ENCODE measurements at places on chromosomes 7 and 10.
A peak's percentile ranks its signal among the peaks of the same experiment; 100 is the strongest.

DNA sequence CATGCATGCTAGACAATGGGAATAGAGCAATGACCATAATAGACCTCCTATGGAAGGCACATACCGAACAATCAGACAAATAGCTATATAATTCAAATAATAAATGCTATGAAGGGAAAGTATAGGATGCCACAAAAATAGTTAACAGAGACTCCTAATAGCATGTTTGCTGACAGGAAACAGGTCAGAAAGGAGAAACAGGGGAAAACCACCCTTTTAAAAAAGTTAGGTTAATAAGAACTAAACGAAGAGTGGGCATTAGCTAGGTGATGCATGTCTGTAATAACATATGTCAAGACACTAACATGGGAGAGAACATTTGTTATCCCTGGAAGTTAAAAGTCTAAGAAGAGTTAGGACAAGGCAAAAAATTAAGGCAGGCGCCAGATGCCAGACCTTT, 58.9 kb downstream of the ABI1 start:
- DNase-seq, result no peak

DNA sequence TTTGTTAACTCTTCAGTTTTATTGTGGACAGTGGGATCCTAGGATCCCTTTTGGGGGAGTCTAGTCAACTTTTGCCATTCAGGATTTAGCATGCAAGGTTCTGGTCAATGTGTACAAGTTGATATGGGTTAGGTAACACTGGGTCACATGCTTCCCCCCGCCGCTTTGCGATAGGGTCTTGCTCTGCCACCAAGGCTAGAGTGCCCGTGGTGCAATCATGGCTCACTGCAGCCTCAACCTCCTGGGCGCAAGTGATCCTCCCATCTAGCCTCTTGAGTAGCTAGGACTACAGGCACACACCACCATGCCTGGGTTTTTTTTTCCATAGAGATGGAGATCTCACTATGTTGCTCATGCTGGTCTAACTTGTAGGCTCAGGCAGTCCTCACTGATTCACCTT, 3.2 kb upstream of the CSGALNACT2 start:
- no peak for DNase-seq

GRCh38 chr10:26025523-26025922, 91.5 kb downstream of the MYO3A start:
- DNase-seq, result no peak

DNA sequence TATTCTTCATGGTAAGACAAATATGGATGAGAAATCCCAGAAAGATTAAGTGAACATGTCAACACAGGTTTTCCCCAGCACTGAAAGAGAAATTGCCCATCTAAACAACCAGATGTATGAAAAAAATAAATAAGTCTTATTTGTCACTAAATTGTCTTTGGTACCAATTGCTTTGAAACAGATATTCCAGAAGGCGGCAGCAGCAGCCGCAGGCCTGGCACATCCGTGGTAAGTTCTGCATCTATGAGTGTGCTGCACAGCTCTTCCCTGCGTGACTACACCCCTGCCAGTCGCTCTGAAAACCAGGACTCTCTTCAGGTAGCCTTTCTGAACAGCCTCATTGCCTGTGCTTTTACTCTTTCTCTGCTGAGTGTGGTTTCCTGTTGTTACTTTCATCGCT, 49.7 kb upstream of the GATAD1 start:
- DNase-seq, result no peak

GRCh38 chr7:1664711-1665548, 5.1 kb upstream of the ELFN1 start:
- DNase-seq, result peak; percentile 70

GRCh38 chr7:16817536-16817935, 12.7 kb upstream of the AGR2 start:
- DNase-seq, result peak; percentile 48

- no peak for DNase-seq
These were observed 218.3 kb downstream of the FAM107B start for GRCh38 chr10:14556285-14556956.

- DNase-seq, result no peak
These were observed 8.0 kb downstream of the COL17A1 start for GRCh38 chr10:104077663-104078151.

- DNase-seq, result no peak
These were observed 28.0 kb downstream of the VPS41 start for GRCh38 chr7:38881015-38881414.

DNA sequence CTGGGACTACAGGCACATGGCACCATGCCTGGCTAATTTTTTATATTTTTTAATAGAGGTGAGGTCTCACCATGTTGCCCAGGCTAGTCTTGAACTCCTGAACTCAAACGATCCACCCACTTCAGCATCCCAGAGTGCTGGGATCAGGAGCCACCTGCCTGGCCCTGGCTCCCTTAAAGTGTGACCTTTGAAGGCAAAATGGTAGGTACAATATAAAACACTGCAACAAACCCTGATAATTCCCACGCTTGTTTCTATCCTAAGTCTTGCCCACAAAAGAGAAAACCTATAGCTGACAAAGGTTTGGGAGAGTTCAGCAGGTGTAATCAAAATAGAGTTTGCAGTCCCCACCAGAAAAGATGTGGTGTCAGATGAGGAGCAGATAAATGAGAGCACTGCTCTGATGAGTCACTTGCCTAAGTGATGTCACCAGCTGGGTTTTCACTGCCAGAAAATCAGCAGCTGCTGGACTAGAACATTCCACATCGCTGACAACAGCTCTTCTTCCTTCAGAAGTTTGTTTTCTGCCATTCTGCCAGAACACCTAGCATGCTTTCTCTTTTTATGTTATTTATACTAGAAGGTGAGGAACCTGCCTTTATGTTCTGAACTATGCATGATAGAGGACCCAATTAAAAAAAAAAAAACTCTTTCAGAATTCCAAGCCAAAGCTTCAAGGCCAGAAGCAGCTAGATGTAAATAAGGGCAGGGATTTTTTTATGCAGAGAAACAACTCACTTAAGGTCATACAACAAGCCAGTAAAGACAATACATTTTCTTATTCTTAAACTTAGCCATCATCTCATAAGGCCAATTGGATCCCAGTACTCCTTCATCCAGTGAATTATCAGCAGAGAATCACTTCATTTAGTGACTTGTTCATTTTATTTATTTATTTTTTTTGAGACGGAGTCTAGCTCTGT, 18.0 kb downstream of the PURB start:
- peak; percentile 96 for DNase-seq

GRCh38 chr10:110426294-110427181, 71.2 kb upstream of the DUSP5 start:
- peak; percentile 68 for DNase-seq

DNA sequence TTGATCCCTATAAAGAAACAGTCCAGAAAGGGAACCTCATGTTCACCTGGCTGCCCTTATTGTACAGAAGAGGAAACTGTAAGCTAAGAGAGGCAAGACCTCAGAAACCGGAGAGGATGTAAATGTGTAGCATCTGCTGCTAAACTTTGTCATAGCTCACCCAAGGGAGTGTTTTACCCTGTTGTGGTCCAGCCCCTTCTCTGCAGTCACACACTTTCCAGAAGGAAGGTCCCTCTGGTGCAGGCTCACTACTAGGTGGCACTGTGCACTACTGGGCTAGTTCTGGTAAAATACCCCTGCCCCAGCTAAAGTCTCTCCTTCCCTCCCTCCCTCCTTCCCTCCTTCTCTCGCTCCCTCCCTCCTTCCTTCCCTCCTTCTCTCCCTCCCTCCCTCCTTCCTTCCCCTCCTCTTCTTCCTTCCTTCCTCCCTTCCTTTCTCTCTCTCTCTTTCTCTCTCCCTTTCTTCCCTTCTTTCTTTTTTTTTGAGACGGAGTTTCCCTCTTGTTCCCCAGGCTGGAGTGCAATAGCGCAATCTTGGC, 42.5 kb upstream of the LCOR start:
- peak; percentile 49 for DNase-seq

DNA sequence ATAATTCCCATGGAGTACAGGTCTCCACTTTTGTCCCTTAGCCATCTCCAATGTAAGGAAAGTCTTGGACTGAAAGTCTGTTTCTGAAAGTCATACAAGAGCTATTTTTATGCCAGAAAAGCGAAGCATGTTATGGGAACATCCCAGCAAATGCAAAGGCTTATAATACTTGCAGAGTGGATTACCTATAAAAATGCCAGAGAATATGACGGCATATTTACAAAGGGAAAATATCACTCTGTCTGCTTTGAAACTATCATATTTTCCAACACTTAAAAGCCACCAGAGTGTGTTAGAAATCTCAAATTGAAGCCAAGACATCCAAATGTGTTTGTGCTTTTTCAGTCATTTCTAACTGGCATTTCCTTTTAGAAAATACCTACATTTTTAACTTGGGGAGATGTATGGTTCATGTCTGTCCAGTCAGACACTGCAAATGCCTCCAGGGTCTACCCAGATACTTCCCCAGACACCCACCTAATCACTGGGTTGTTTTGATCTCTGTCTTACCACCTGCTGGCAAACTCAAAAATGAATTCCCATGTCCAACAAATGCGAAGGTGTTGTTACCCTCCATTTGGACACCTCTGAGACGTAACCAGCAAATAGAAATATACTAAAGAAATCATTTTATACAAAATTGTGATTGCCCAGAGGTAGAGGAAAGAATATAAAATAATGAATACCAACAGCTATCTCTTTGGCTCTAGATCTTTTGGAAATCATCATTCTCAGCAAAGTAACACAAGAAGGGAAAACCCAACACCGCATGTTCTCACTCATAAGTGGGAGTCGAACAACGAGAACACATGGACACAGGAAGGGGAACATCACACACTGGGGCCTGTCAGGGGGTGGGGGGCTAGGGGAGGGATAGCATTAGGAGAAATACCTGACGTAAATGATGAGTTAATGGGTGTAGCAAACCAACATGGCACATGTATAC, 1.2 kb downstream of the ITIH2 start:
- DNase-seq, result no peak

- DNase-seq, result no peak
These were observed 27.9 kb upstream of the PWWP2B start for GRCh38 chr10:132368881-132369635.

GRCh38 chr7:36663481-36663880, 60.8 kb downstream of the AOAH start:
- DNase-seq, result no peak

GRCh38 chr7:23654508-23654907, 25.5 kb upstream of the FAM221A start:
- peak; percentile 34 for DNase-seq

DNA sequence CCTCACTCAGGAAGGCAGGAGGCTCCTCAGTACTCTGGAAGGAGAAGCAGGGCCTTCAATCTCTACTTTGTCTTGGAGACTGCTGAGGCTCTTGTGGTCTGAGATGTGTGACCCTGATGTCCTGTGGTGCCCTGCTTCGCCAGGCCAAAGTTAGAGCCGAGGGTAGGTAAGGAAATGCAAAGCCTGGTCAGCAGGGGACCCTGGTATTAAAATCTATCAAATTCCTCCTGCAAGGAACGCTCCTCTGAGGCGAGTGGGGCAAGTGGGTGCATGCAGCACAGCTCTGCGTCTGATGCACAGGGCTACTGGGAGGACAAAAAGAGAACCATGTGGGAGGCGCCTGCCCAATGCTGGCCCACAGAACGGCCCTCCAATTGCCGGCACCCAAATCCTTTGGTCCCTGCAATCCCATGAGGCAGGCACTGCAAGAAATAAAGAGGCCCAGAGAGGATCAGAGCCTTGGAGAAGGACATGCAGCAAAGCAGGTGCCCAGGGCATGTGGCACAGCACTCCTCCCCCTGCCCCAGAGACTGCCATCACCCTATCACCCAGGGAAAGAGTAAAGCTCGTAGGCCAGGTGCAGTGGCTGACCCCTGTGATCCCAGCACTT, 23.1 kb upstream of the ZMIZ1 start:
- DNase-seq, result no peak

GRCh38 chr10:73759512-73760115, 15.4 kb downstream of the SEC24C start:
- peak; percentile 80 for DNase-seq

DNA sequence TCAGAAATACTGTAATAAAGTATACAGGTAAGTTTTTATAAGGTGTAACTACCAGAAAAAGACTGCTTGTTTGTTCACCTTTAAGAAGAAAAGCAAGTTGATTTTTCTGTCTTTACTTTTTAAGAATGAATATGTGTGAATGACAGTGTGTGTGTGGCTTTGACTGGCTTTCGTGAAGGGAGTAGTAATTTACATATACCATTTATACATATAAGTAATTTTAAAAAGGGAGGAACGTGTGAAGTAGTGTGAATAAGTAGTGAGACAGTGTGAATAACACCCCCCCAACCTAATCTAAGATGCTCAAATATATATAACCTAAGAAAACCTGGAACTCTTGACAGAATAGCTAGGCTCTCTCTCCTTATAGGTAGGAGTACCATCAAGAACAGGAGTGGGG, 33.2 kb downstream of the RBM33 start:
- no peak for DNase-seq

- peak; percentile 69 for DNase-seq
These were observed 225.2 kb upstream of the PRSS58 start for GRCh38 chr7:142482891-142483658.

- peak; percentile 20 for DNase-seq
These were observed 24.4 kb downstream of the EPHB4 start for GRCh38 chr7:100802951-100803350.

DNA sequence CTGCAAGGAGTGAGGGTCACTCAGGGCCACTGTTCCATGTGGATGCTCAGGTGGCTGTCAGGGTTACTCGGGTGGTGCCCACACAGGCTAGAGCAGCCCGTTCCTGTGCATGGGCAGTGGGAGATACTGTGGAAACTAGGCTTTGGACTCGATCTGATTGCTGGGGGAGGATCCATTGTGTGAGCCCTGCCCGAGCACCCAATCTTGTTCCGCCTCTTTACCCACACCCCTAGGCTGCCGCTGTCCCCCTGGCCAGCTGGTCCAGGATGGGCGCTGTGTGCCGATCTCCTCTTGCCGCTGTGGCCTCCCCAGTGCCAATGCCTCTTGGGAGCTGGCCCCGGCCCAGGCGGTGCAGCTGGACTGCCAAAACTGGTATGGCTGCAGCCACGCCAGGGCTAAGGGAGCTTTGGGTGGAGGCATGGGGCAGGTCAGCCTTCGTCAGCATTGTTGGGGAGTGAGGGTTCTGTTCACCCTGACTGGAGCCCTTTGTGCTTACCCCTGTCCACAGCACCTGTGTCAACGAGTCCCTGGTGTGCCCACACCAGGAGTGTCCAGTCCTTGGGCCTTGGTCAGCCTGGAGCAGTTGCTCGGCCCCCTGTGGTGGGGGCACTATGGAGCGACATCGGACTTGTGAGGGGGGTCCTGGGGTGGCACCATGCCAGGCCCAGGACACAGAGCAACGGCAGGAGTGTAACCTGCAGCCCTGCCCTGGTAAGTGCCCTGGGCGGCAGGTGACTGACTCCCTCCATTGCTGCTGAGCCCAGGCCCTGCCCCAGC, 12.4 kb upstream of the ZNF862 start:
- DNase-seq, result peak; percentile 91

GRCh38 chr7:110784749-110785148, 306.2 kb upstream of the LRRN3 start:
- no peak for DNase-seq

- peak; percentile 9 for DNase-seq
These were observed 914 bp downstream of the SDHAF3 start for GRCh38 chr7:97118306-97118917.

Data from myocyte (in vitro differentiated cells).